ENCODE measurements at places on chromosomes 7 and 10.

GRCh38 chr10:17236468-17237148, 8.6 kb downstream of the VIM start:
- DNase-seq, result no peak

DNA sequence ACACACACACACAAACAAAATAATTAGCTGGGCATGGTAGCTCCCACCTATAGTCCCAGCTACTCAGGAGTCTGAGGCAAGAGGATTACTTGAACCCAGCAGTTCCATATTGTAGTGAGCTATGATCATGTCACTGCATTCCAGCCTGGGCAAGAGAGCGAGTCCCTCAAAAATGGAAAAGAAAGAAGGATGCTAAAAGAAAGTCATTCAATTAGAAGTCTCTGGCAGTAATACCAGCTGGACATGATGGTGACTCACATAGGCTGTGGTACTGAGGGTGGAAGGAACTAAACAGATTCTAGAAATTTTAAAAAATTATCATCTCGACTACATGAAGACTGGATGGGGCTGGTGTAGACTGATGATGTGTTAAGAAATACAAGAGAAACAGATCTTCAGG, 385.3 kb downstream of the ETV1 start:
- no peak for DNase-seq

DNA sequence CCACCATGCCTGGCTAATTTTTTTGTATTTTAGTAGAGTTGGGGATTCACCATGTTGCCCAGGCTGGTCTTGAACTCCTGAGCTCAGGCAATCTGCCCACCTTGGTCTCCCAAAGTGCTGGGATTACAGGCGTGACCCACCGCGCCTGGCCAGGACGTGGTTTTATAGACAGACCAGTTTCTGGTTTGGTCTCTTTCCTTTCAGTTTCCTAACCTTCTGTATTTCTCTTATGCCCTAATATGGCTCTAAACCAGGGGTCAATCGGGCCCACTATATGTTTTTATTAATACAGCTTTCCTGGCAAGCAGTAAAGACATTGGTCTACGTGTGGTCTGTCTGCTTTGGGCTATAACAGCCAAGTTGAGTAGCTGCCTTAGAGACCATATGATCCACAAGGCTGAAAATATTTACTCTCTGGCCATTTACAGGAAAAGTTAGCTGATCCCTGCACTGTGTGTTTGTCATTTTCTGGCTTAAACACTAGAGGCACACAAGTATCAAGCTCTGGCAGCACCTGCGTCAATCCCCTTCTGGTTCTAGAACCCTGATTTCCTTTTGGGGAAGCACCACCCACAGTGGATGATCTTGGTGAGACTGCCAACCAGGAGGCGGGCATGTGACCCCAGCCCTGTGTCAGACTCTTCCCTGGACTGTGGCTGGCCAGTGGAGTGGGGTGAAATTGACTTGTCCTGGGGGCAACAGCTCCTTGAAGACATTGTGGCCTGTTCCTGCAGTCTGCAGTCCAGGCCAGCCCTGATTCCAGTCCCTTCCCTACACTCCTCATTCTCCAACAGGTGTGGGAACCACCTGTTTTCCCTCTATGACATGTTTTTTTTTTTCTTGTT, 497.2 kb downstream of the PLXNA4 start:
- DNase-seq, result no peak

GRCh38 chr10:19480353-19480752, 335.9 kb upstream of the PLXDC2 start:
- DNase-seq, result no peak

GRCh38 chr10:129652521-129653201, 185.6 kb downstream of the MGMT start:
- no peak for DNase-seq

GRCh38 chr10:122267849-122268737, 3.0 kb upstream of the BTBD16 start:
- DNase-seq, result peak; percentile 13

- DNase-seq, result no peak
Measured at GRCh38 chr7:71772779-71773178, 639.4 kb downstream of the CALN1 start.

DNA sequence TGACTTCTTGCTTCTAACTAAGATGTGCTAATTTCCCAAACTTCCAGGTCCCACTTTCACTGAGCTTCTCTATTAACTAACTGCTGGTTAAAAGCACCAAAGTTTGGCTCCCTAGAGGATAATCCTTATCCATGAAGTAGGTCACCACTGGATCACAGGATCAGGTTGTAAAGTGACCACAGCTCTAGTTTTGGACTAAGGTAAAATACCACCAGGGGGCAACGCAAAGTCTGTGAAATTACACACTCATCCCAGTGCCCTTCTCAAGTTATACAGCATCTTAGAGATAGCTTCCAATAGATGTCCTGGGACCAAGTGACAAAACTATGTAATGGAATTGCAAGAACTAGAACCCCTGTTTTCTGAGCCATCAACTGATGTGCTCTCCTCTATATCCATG, 116.4 kb upstream of the ASAH2 start:
- peak; percentile 14 for DNase-seq

GRCh38 chr10:121085367-121085766, 234.2 kb downstream of the WDR11 start:
- no peak for DNase-seq

DNA sequence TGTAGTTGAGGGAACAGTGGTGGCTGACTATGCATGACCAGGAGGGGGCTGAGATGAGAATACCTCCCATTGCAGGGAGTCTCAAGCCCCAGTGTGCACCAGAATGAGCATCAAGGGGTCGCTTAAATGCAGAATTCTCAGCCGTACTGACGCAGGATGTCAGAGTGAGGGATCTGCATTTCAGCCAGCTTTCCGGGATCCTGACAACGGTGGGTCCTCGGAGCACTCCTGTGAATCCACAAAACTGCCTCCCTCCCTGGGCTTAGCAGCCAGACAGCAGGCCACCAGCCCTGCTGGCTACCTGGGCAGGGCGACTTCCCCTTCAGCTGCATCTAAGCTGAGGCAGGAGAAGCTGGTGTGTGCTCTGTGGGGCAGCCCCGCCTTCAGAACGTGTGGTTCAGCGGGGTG, 21.8 kb upstream of the LOXL4 start:
- DNase-seq, result no peak

GRCh38 chr10:70573599-70574506, 28.7 kb downstream of the PRF1 start:
- no peak for DNase-seq

DNA sequence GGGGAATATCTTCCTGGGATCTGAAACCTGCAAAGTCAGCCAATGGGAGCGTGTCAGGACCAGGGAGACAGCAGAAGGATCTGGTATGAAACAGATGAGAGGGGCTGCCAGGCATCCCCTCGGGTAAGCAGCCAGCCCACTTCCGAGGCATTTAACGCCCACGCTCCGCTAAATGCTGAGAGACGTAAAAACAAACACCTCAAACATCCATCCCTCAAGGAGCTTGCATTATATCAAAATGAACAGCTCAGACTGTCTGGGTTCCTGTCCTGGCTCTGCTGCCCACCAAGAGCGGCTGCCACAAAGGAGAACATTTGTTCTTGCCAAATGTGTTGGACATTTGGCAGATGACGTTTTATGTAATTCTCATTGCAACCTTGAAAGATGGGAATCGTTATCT, 7.0 kb upstream of the SERPINE1 start:
- DNase-seq, result no peak

DNA sequence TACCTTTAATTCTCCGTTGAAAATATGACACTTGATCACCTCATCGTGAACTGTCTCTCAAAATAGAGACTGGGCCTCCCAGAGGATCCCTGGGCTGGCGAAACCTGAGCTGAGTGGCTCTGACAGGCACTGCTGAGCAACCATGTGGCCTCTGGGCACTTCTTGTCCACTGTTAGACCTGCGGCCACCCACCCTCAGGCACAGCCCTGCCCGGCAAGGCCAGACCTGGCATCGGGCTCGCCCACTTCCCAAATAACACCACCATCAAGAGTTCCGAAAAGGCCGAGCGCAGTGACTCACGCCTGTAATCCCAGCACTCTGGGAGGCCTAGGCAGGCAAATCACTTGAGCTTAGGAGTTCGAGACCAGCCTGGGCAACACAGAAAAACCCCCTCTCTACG, 82.5 kb downstream of the COBL start:
- DNase-seq, result no peak

DNA sequence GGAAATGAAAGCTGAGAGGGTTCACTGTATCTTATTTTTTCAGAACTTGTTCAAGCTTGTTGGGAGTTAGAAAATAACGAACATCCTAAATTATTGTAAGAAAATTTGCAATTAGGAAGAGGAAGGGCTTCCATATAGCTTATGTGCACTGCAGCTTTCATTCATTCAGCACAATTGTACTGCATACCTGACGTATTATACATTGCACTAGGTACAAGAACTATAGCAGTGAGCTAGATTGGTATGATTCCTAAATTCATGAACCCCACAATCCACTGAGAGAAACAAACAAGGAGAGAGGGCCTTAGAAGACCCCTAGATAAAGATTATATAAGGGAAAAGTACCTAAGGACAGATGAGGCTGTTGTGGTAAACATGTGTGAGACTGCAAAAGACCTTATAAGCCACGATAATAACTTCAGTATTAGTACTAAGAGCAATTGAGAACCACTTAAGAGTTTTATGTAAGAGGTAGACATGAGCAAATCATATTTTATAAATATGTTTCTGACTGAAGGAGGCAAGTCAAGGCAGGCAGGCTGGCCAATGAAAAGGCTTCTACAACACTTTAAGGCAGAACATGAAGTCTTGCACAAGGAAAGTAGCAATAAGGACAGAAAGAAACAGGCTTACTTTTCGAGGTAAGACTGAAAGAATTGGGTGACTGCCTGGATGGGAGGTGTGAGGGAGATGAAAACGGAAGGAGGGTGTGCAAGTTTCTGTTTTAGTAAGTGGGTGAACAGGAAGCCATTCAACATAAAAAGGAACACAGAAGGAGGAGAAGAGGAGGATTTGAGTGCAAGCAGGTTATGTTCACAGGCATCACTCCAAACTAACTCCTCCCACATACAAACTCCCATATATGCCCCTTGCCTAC, 77.9 kb upstream of the LRRN3 start:
- no peak for DNase-seq

DNA sequence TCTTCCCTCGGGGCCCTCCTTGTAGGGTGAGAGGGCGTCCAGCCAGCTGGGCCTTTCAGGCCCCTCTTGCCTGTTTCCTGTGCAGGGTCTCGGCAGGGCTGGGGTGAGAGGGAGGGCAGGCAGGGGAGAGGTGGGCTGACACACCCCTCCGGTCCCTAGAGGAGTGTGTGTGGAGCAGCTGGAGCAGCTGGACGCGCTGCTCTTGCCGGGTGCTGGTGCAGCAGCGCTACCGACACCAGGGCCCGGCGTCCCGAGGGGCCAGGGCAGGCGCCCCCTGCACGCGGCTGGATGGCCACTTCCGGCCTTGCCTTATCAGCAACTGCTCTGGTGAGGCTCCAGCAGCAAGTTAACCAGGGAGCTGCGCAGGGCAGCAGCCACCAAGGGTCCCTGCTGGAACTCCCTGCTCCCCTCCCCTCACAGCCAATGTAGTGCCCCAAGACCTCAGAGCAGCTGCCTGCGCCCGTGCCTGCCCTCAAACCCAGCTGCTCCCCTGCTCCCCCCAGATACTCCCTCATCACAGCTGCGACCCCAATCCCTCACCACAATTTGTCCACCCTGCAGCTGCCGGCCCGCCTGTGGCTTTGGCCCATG, 15.7 kb upstream of the ZNF862 start:
- DNase-seq, result no peak

DNA sequence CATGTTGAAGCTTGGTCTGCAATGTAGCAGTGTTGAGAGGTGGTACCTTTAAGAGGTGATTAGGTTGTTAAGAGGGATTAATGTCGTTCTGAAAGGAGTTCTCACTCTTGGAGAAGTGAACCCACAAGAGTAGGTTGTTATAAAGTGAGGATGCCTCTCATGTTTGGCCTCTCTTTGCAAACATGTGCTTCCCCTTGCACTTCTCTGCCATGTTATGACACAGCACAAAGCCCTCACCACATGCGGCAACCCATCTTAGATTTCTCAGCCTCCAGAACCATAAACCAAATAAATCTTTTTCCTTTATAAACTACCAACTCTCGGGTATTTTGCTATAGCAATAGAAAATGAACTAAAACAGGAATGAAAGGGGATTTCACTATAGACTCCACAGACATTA, 66.3 kb downstream of the KMT2C start:
- DNase-seq, result no peak

DNA sequence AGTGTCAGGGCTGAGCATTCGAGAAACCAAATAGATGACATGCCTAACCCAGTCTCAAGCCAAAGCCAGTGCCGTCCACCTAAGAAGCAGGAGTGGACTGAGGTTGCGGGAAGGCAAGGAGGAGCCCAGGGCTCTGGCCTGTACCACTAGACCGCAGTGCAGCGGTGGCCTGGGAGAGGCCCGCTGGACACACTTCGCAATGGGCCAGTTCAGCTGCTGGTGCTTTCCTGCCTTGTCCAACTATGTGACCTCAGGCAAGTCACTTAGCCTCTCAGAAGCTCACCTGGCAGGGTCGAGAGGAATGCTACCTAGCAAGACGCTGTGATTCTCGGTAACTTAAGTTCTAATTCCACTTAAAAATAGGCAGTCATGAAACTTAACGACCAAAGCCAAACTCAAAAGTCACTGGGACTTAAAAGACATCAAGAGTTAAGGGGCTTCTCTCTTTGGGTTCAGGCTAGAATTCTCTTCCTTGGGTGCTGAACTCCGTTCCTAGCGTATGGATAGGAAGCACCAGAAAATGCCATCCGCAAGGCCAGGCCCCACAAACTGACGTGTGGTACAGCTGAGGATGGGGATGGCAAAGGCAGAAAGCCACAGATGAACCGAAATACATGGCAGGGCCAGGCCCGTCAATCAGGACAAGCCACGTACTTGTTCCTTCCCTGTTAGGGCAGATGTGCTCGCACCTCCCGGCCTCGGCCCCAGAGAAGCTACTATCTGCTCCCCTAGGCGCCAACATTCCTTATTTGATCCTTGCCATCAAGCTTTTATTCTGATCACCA, 34.2 kb downstream of the CTBP2 start:
- no peak for DNase-seq

DNA sequence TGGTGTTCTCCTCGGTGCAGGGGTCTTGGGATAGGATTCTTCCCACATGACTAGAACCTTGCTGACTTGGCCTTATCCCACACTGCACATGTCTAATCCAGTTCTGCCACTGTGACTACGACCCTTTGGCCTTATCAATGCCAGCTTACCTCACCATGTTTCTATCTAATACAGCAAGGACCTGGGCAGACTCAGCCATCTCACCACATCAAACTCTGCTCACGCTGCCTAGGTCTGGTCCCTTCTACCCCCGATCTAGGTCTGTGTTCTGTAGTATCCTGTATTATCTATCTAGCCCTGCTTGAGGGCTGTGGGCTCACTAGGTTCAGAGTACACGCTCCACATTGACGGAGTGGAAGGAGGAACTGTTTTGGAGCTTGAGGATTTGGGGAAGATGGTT, 282.4 kb downstream of the HPSE2 start:
- DNase-seq, result no peak

GRCh38 chr10:75140246-75140645, 28.8 kb downstream of the SAMD8 start:
- DNase-seq, result no peak
